CD4-positive, alpha-beta T cell treated with Interleukin-1 beta for 1 hour (primary cell): ENCODE measurements at places on chromosomes 13 and 19.

- peak; percentile 7 for DNase-seq
Observed at GRCh38 chr13:77448689-77449088, 86.8 kb upstream of the SCEL start.

DNA sequence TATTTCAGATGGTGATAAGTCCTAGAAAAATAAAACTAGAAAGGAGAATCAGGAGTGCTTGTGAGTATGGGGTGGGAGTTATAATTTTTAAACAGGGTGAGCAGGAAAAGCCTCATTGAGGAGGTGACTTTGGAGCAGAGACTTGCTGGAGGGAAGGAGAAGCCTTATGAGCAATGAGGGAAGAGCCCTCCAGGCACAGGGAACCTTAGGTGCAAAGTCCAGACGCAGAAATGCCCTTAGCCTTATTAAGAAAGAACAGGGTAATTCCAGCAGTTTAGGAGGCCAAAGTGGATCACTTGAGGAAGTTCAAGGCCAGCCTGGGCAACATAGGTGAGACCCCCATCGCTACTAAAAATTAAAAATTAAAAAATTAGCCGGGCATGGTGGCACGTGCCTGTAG is 21.0 kb upstream of the FXYD3 start:
- no peak for DNase-seq

- DNase-seq, result no peak
Observed at GRCh38 chr13:111335298-111335697, 14.9 kb downstream of the TEX29 start.

- peak; percentile 30 for DNase-seq
Observed at GRCh38 chr13:46492946-46493345, 60.0 kb upstream of the LRCH1 start.

GRCh38 chr13:25042151-25042865 is 53.6 kb upstream of the PABPC3 start:
- no peak for DNase-seq

DNA sequence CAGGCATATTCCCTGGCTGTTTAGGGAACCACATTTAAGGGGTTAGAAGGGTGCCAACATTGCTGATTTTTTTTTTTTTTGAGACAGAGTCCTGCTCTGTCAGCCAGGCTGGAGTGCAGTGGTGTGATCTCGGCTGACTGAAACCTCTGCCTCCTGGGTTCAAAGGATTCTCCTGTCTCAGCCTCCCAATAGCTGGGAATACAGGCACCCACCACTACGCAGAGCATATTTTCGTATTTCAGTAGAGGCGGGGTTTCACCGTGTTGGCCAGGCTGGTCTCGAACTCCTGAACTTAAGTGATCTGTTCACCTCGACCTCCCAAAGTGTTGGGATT is 7.8 kb upstream of the CRX start:
- no peak for DNase-seq

GRCh38 chr19:47726467-47726866 is 13.2 kb downstream of the EHD2 start:
- DNase-seq, result no peak

GRCh38 chr19:42121656-42122069 is 10.6 kb downstream of the POU2F2 start:
- peak; percentile 82 for DNase-seq

GRCh38 chr19:52028780-52029123 is 573 bp upstream of the ZNF614 start:
- no peak for DNase-seq

DNA sequence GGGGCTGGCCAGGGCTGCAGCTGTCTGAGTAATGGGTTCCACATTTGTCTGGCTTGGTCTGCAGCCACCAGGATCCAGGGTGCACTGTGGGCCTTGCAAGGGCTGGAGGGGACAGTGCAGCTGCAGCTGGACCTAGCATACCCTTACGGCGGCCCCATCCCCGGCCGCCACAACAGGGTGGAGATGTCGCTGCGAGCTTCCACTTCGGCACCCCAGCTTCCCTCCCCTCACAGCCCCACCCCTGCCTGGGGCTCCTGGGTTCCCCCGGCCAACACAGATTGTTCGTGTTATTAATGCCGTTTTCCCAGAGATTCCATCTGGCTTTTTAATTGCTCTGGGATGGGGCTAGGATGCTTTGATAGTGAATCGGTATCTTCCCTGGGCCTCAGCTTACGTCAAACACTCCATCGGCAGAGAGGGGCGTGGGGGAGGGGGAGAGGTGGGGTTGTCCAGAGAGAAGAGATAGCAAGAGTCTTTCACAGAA is 5.8 kb downstream of the CEBPA start:
- no peak for DNase-seq

GRCh38 chr13:113373811-113374485 is 10.0 kb upstream of the GRTP1 start:
- DNase-seq, result no peak

DNA sequence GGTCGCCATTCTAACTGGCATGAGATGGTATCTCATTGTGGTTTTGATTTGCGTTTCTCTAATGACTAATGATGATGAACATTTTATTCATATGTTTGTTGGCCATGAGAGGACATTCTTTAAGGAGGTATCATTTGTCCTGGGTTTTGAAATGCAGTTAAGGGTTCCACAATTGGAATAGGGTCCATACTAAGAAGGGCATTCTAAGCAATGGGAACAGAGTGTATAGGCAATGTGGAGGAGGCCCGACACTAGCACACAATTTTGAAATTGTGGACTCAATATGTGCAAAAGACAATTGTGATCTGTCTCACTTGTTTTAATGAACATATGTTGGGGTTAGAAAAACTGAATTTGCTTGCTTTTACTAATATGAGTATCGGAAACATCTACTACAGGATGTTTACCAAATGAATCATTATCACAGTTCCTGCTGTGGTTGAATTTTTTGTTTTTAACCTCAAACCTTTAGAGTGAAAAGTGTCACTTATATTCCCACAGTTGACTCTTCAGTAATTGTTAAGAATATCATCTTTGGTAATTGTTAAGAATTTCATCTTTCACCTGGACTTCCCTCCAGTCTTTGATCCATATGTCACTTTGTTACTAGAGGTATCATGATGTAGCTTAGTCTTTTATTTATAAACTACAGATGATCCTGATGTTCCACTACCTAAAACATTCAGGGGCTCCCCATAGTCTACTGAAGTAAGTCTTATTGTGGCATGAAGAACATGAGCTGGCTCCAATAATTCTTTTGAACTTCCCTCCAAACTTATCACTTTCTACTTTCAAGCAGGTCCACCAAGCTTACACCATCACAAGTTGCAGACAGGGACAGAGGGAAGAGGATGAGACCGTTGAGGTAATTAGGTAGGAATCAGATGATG is 109.7 kb upstream of the KLF12 start:
- no peak for DNase-seq

- DNase-seq, result peak; percentile 77
Observed at GRCh38 chr13:95404141-95404882, 103.1 kb upstream of the ABCC4 start.

- no peak for DNase-seq
Observed at GRCh38 chr13:51934461-51935087, 72.8 kb downstream of the CCDC70 start.

DNA sequence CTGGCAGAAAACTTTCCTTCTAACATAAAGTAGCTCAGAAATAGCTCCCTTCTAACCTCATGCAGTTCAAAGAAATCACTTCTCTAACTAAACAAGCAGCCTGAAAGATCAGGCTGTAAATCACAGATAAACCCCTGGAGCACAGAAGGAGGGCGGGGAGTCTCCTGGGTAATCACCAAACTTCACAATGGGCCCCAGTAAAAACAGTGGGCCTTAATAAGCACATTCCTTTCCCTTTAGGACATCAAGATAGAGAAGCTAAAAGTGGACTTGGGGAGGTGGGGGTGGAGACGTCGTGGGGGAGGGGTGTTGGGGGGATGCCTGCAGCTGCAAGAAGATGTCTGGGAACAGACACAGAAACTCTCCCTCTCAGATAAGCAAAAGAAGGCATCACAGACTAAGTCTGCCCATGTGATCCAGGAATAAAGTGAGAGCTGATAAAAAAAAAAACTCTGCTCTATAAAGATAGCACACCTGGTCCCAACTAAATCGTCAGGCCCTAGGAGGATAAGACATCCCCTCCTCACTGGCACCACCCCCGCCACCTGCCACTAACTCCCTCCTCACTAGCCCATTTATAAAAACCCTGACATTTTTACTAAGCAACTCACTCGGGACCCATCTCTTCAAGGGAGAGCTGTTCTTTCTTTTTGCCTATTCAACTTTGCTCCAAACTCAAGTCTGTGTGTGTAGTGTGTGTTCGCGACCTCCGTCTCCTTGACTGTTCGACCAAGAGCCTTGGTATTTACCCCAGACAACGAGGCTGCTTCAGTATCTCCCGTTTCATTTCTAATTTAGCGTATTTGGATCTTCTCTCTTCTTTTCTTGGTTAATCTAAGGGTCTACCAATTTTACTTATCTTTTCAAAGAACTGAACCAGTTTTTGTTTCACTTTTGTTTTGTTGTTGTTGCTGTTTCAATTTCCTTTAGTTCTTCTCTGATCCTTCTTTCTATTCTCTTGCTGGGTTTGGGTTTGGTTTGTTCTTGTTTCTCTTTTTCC is 31.7 kb downstream of the DNAJC15 start:
- DNase-seq, result peak; percentile 12

DNA sequence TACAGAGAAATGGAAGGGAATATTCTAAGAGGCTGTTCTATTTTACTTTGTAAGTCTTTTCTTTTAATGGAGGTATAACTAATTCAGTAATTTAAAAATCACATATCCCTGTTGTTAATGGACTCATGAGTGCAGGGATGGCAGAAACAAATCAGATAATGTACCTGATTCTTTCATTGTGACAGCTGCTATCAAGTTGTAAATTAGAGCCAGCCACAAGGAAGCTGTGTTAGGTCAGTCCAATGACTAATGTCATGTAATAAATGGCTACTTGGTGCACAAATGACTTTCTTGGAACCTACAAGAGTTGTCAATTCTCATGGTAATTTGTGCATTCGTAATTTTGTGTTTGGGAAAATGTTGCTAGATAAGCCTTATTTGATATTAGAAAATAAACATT is 446.4 kb downstream of the DCT start:
- DNase-seq, result no peak

DNA sequence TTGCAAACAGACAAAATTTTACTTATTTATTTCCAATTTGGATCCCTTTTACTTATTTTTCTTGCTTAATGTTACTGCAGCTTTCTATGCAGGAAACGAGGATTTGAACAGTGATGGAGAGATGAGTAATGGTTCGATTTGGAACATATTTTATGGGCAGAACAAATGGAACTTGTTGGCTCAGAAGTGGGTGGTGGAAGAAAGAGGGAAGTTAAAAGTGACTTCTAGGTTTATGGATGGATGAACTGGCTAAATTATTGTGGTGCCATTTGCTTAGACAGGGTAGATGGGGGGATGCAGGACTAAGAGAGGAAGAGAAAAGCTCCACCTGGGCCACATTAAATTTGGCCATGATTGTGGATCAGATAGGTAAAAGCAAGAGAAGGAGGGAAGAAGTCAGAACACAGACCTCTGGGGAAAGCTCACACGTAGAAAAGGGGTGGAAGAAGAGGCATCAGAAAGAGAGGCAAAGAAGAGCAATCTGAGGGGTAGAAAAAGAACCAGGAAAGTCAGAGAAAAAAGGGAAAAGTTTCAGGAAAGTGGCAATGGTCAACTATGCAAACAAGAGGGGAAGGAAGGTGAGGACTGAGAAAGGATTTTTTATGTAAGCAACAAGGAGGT is 768 bp upstream of the CYSLTR2 start:
- no peak for DNase-seq

DNA sequence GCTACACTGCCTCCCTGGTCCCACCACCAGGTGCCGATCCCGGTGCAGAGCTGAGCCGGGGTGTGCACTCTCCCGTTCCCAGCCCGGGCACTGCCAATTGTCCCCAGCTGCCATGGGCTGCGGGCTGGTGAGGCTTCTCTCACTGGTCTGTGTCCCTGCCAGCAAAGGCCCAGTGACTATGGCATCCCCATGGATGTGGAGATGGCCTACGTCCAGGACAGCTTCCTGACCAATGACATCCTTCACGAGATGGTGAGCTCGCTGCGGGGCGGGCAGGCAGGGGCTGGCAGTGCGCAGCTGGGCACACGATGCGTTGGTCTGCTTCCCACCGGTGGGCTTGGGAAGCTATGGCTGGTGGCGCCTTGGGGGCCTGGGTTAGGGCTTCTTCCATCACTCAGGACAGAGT is 14.6 kb downstream of the MPND start:
- DNase-seq, result no peak

GRCh38 chr19:3720349-3720917 is 12.2 kb downstream of the TJP3 start:
- no peak for DNase-seq

- DNase-seq, result no peak
Observed at GRCh38 chr13:114029866-114030625, 56.2 kb upstream of the C13orf46 start.

DNA sequence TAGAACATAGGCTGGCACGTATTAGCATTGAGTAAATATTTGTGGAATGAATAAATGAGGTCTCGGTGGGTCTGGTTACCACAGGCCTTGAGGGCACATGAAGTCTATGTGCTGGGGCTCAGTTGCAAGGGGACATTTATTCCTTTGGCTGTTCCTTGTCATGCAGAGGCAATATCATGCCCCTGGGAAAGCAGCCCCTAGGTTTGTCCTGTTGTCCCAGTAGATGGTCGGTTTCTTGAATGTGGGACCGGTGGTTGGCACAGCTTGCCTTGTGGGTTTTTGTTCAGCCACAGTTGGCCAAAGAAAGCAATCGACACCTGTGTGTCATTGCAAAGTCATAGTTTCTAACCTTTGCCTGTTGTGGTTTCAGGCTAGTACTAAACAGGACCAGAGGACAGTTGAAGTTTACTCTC is 24.7 kb upstream of the GPR183 start:
- DNase-seq, result no peak

DNA sequence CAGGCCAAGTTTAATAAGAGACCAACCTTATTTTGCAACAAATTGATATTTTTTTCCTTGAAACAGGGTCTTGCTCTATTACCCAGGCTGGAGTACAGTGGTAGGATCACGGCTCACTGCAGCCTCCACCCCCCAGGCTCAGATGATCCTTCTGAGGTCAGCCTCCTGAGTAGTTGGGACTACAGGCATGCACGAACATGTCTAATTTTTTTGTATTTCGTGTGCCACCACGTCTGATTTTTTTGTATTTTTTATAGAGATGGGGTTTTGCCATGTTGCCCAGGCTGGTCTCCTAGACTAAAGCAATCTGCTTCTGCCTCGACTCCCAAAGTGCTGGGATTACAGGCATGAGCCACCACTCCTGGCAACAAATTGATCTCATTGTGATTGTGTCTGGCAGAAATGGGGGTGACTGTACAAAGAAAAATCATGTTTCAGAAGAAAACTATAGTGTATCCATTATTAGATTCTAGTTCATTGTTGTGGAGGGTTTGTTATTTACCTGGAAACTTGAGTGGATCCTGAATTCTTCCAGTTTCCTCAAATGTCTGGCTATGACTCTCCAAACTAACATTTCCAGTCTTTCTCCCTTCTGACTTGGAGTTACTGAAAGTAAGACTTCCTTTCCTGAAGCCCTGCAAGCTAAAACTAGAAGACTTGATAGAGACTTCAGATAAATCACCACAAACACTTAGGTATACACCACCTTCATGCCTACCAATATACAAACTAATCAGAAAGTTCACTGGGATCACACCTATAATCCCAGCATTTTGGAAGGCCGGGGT is 17.3 kb upstream of the AKT2 start:
- no peak for DNase-seq

- no peak for DNase-seq
Observed at GRCh38 chr19:42069619-42070351, at the start of gene GRIK5. Gene GRIK5 (minus strand): TSS chr19:42070206. CDS start chr19:42065770, 4,436 bp downstream.

- peak; percentile 58 for DNase-seq
Observed at GRCh38 chr19:10699650-10700335, 1.4 kb upstream of the QTRT1 start.

GRCh38 chr19:35898499-35898809 is 1.9 kb downstream of the NFKBID start:
- no peak for DNase-seq
